NCI-H1105 (cell line): ENCODE measurements at places on chromosomes 2 and 18.

GRCh38 chr18:51659781-51660180, 462.3 kb upstream of the MEX3C start:
- no peak for DNase-seq

GRCh38 chr2:134117676-134118075, 136.2 kb upstream of the MGAT5 start:
- no peak for DNase-seq

DNA sequence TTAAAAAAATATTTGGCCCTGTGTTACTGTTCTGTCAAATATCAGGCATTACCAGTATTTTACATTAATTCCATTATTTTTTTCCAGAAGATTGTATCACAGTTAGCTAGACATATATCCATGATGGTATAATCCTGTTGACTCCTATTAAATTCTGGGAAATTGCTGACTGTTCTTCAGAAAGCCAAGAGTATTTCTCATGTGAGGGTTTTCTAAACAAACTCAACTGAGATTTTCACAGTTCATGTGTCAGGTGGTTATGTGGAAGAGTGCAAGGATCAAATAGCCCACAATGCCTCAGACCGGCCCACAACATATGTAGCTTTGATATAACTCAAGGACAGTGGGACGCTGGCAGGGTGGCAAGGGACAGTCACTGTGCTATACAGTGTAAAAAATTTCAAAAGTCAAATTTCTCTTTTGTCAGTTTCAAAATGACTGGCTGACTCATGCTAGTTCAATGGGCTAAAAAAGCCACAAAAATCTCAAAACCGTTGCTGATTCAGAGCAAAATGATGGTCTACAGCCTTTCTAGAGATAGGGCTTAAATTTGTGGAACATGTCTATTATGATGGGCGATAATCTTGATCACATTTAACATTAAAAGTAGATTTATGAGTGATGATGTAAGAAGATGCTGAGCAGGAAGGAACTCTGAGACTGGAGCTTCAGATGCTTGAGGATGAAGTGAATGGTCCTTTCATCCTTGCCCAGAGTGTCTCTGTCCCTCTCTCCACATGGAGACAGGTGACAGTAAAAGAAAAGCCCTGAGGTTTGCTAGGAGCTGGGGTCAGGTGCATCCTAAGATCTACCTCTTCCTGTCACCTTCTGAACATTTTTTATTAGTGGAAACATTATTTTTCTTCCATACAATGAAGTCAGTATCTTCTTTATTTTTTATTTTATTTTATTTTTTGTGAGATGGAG, 175.8 kb upstream of the PIEZO2 start:
- DNase-seq, result no peak

- DNase-seq, result no peak
Observed at GRCh38 chr2:164778723-164779122, 62.9 kb downstream of the COBLL1 start.

GRCh38 chr2:120464448-120464931, 118.6 kb downstream of the INHBB start:
- no peak for DNase-seq

GRCh38 chr2:220437938-220438337, 810.5 kb downstream of the SLC4A3 start:
- no peak for DNase-seq

- no peak for DNase-seq
Observed at GRCh38 chr2:41947701-41948396, 100.0 kb upstream of the PKDCC start.

GRCh38 chr2:144082327-144082726, 437.6 kb downstream of the ZEB2 start:
- no peak for DNase-seq

- DNase-seq, result no peak
Observed at GRCh38 chr2:176997074-176997791, 215.4 kb upstream of the HNRNPA3 start.

DNA sequence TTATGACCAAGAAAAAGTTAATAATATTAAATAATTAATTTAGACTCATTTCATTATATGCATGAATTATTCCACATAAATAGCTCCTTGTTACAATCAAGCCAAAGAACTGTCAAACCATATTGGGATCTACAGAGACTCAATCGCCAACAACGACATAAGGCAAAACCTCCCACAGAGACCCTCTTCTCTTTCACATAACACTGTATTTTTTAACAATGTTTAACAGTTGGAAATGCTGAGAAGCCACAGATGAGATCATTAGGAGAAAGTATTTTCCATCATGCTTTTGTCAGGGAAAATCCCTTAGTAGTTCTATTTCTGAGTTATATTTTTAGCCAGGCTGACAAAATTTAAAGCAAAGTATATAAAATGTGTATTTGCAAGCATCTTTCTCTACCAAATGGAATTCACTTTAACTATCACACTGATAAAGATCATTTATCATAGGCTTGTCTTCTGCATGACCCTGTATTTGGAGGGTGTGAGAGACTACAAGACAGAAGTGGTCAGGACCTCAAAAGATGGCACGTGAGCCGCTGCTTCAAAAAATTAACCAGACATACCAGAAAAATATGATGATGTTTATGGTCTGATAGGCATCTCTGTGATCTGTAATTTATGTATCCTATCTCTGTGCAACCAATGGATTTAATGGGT, 383.8 kb downstream of the NRXN1 start:
- DNase-seq, result no peak

DNA sequence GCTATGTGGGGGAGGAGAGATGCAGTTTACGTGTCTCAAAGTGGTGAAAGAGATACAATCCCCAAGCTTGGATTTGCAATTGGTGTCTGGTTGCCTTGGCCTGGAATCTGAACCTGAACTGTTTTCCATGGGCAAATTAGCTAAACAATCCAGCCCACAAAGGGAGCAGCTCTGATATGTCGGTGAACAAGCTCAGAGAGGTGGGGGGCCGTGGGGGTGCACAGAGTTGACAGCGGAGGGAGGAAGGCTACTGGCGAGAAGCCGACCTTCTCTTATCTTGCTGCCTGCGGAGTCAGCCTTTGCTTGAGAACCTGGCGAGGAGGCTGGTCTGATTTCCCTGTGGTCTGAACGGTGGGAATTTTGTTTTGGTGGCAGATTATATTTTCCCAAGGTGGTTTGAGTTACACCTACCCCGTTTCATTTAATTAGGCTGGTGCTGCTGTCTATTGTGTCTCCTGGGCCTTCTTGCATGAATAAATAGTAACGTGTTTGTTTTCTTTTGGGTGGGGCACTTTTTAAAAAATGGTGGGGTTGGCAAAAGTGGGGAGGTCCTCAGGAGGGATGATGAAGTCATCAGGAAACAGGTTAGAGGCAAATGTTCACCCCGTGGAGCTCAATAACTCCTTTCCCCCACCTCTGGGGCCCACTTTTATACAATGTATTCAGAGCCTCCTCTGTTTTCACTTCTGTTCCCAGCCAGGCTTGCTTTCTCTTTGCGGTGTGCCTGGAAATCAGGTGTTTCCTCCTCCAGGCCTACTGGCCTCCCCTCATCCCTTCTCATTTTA, 80.9 kb upstream of the IGFBP5 start:
- no peak for DNase-seq

- no peak for DNase-seq
Observed at GRCh38 chr2:237062585-237062984, 23.1 kb upstream of the COPS8 start.

- DNase-seq, result no peak
Observed at GRCh38 chr18:49922228-49922627, 108.9 kb upstream of the ACAA2 start.

DNA sequence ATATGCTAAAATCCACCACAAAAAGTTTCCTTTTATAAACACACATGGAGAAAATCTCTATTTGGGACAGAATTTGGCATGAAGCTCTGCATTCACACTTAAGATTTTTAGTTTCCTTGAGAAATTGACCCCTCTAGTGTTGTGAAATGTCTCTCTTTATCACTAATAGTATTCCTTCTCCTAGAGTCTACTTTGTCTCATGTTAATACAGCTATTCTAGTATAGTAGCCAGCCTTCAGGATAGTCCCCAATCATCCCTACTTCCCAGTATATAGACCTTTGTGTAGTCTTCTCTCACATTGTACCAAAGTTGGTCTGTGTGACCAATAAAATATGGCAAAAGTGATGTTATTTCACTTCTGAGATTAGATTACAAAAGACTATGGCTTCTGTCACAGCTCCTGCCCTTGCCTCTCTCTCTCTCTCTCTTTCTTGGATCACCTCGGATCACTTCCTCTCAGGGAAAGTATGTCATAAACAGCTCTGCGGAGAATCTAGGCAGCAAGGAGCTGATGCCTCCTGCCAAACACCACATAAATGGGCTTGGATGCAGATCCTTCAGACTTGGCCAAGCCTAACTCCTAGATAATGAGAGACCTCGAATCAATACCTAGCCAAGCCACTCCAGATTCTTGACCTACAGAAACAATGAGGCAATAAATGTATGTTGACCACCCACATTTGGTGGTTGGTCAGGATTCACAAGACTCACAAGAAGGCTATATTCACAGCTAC, 59.7 kb upstream of the NABP1 start:
- DNase-seq, result no peak

DNA sequence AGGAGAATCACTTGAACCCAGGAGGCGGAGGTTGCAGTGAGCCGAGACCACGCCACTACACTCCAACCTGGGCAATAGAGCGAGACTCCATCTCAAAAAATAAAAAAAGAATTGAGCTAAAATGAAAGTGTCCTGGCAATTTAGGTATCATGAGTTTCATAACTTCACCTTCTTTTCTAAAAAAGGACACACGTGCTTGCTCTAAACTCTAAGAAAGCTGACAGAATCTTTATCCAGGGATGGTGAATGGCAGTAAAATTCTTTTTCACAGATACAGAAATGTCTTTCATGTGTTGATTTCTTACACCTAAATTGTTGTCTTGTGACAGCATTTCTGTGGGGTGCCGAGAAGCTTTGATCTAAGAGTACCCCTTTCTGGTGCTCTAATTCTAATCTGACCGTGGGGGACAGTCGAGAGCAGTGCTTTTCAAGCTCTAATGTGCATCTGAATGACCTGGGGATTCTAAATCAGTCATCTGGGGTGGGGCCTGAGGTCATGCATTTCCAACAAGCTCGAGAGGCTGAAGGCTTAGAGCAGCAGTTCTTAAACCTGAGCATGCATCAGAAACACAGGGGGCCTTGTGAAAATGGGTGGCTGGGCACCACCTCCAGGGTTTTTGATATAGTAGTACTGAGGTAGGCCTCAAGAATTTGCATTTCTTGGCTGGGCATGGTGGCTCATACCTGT, 42.1 kb upstream of the REL start:
- DNase-seq, result no peak

DNA sequence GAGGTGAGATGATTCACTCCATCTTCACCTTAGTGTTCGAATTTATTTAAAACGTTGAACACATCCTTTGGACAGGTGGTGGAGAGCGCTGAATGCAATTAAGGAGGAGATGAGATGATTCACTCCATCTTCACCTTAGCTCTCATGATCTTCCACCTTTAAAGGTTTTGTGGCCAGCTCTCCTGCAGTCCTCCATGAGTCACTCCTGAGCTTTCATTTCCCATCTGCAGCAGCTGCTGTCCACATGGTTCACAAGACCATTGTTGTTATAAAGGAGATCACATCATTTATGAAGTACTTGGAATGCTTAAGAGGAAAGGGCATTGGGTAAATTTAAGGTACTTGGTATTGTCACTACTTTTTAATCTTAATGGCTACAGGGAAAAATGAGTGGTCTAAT, 298.5 kb downstream of the PAX3 start:
- no peak for DNase-seq

DNA sequence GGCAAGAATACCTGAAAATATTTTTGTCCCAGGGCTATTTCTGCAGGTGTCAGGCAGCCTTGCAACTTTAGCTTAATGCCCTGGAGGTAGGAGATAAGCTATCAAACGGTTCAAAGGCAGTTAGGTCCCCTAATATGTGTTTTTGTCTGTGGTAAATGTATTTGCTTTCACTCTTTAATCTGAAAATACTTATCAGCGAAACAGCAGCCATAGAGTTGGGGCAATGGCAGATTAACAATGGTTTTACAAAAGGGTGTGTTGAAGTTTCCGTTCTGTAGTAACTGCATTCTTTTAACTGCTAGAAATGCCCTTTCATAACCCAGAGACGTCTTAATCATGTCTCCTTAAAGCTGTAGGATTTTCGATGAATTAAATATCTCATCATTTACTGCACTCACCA, 265.0 kb upstream of the TRIB2 start:
- no peak for DNase-seq

- no peak for DNase-seq
Observed at GRCh38 chr2:8459474-8459873, 222.4 kb upstream of the ID2 start.

DNA sequence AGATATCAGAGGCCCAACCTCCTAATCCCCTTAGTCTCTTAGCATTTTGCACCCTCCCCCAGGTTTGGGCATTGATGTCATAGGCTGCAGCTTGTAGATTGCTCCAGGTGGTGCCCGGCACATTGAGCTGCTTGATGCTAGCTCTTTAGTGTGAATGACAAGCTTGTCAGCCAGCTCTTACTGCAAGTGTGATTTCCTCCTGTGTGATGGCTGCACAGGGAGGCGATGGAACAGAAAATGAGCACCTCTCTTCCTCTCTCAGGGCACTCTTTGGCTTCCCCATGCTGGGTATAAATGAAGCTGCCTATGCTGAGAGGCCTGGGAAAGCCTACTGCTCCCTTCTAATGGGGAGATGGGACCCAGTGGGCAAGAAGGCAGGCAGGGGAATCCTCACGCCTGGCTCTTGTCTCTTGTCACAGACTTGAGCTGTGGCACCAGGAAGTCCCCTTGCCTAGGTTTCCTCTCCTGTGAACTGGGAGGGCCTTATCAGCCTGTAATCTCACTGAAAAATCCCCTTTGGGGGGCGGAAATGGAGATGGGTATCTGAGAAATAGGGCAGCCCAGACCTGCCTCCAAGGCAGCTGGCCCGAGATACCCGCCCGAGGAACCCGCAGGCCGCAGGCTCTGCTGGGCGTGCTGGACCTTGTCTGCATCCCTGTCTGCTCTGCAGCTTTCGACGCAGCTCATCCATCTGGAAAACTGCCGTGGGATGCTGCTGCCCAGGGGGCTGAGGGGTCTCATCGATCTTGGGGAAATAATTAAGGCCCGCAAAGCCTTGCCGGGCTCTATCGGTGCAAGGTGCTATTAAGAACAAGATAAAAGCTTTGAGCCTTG, 163.5 kb upstream of the CXCR4 start:
- DNase-seq, result no peak

- DNase-seq, result no peak
Observed at GRCh38 chr18:46425511-46425910, 231.5 kb downstream of the LOXHD1 start.

DNA sequence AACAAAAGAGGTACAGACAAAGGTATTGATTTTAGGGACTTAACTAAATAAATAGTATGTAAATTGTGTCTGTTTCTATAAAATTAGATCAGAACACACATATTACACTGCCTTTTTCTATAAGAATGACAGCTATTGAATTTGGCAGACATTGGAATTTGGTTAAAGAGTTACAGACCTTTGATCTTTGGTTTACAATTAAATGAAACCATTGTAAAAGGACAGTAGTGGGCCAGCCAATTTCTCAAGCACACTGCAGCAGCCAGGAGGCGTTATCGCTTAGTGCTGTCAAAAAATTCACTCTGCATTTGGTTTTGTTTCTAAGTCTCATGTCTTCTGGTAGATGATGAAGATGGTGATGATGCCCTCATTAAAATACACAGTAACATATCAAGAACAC, 175.9 kb downstream of the NR4A2 start:
- DNase-seq, result no peak

GRCh38 chr2:149028377-149028776, 10.1 kb upstream of the LYPD6B start:
- DNase-seq, result no peak
